Stimulated activated CD8-positive, alpha-beta memory T cell treated with anti-CD3 and anti-CD28 coated beads, Interleukin-2, amount 100 ng/mL, for 1 hour (primary cell): ENCODE measurements at places on chromosomes 5 and 9.
A peak's percentile ranks its signal among the peaks of the same experiment; 100 is the strongest.

GRCh38 chr5:167701051-167701450, 590.4 kb upstream of the WWC1 start:
- DNase-seq, result no peak

DNA sequence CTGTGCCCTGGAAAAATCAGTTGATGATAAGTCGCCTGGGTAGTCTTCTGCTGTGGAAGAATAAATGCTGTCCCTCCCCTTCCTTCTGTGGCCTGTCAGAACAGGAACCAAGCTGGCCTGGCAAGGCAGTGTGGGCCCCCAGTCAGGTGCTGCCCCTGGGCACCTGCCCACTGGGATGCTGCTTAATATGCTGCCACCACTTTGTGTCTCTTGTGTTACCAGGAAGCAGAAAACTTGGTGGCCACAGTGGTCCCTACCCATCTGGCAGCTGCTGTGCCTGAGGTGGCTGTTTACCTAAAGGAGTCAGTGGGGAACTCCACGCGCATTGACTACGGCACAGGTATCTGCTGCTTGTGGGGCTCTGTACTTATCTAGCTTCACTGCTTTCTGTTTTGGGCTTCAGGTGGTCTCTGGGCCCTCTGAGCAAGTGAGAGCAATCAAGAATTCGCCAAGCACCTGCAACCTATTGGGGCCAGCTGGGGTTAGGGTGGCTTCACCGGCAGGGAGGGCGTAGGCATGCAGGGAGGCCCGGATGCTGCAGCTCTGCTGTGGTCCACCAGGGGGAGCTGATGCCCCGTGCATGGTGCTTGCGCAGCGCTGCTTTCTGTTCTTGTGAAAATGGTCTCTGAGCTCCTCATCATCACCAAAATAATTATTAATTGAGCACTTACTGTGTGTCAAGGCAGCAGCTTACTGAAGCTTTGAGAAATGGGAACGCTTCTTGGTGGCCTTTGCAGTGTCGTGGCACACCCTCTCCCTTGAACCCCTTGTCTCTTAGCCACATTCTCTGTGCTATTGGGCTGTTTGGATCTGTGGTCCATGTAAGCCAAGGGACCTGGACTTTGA, 20.3 kb downstream of the PTPA start:
- DNase-seq, result peak; percentile 76

- DNase-seq, result no peak
Observed at GRCh38 chr9:91085517-91086291, 276.0 kb downstream of the AUH start.

DNA sequence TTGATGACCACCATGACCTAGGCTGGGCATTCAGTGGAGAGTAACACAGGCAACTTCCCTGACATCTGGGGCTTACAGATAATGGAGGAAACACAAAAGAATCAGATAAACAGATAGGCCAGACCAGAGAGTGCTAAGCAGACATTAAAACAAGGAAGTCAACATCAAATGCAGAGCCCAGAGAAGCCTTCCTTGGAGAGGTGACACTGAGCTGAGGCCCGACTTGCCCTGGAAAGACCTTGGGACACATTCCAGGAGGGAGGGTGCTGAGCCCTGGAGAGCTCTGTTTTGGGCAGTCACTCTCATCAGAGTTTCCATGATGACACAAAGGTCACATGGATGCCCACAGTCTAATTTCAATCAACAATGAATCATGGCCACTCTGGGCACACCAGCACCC, 31.9 kb upstream of the C5orf58 start:
- DNase-seq, result no peak

DNA sequence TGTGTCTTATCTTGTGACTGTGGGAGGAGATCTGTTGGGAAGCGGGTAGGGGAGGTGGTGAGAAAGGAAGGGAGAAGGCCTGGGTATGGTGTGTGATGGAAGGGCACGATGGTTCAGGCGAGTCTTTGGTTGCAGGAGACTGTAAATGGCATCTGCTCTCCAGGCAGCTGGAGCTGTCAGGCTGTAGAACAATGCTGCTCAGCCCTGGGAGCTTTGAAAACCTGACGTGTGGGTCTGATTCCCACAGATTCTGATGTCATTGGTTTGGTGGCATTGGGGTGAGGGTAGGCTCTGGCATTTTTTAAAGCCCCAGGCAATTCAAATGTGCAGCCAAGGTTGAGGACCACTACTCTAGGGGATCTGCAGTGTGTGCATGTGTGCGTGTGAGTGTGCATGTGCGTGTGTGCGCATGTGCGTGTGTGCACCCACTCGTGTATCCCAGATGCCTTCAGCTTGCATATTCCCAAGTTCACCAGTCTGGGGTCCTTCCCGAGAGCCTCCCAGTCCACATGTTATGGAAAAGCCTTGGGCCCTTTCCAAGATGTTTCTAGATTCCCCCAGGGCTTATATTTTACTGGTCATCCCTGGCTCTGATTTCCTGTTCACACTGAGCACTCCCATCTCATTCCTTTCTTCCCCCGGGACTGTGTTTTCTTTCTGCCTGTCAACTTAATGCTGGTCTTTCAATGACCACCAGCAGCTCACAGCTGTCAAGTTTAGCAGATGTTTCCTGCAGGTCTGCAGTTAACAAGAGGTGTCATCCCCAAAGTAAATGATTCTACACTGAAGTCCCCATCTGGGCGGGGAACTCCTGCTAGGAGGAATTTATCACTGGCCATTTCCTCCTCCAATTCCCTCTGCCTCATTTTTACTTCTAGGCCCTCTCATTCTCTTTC, 34.0 kb downstream of the BOD1 start:
- DNase-seq, result no peak

DNA sequence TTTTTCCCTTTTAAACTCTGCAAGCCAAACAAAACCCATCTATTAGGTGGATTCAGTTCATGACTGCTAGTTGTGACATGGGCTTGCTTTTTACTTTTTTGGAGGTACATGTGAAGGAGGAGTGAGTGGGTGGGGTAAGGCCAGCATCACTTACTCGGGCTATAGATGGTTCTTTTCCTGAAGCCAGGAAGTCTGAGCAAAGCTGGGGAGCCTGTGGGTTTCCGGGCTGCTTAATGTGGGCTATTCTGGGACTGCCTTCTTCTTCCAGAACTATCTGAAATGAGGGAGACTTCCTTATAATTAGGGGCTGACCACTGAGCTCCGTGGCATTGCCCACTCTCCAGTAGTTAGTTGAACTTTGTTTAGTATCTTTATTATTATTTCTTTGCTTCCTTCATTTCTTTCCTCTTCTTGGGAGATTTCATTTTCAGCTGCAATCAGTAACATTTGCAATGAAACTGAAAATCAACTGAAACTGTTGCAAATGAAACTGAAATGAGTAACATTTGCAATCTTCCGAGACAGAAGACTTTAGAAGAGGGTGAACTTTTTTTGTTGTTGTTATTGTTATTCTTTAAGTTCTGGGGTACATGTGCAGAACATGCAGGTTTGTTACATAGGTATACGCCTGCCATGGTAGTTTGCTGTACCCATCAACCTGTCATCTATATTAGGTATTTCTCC, 204.9 kb downstream of the LRRC70 start:
- no peak for DNase-seq

DNA sequence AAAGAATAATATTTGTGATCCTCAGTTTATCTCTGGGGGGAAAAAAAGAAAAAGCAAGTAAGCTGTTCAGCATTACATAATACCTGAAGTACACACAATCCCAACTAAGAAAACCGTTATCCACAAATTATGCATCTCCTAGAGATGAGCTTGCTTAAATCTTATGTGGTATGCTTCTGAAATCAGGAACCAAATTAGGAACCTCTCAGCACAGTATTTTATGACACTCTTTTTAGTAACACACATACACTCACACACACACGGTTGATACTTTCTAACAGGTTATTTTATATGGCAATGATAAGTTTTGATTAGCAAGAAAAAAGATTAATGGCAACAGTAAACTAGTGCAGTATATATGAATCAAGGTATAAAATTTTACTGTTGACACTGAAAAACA, 1.2 kb upstream of the ZNF510 start:
- DNase-seq, result no peak
